ENCODE measurements at places on chromosomes 11 and 22.

DNA sequence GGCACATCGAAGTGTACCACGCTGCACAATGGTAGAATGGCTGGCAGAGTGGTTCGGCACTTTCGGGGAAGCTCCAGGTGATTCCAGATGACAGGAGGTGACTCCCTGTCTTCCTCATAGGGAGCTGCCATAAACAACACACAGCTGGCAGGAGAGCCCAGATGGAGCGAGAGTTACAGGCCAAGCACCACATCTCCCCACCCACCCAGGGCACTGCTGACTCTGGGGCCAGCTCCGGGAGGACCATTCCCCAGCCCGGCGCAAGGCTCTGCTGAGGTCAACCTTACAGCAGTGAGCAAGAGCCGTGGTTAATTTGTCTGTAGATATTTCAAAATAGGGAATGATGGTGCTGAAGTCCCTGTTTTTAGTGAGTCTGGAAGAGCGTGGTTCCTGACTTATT lies 78.8 kb upstream of the HMGXB4 start:
- no peak for DNase-seq

DNA sequence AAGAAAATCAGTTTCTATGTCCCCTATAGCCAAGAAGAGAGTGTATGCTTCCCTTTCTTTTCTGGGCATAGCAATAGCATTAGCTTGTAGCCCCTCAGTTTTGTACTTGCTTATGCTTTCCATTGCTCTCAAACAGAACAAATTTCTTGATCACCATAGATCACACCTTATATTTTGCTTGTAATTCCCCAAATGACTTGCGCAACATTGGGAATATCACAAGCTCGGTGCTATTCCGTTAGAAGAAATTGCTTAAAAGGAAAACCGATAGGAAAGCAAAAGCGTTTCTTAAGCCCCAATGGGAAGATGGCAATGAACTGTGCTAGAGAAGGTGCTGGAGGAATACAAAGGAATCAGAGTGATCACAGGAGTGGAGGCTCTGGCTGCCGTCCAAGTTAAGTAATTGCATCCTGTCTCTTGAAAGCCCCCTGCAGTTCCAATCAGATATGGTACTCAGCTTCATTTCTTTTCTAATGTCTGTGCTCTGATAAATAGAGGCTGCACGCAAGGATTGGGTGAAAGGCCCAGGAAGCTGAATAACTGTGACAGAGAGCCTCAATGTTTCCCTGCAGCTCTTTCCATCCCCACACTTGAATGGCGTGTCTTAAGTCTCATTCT lies 182.1 kb upstream of the KIRREL3 start:
- no peak for DNase-seq

GRCh38 chr11:29679996-29680395 lies 336.8 kb downstream of the KCNA4 start:
- DNase-seq, result no peak

DNA sequence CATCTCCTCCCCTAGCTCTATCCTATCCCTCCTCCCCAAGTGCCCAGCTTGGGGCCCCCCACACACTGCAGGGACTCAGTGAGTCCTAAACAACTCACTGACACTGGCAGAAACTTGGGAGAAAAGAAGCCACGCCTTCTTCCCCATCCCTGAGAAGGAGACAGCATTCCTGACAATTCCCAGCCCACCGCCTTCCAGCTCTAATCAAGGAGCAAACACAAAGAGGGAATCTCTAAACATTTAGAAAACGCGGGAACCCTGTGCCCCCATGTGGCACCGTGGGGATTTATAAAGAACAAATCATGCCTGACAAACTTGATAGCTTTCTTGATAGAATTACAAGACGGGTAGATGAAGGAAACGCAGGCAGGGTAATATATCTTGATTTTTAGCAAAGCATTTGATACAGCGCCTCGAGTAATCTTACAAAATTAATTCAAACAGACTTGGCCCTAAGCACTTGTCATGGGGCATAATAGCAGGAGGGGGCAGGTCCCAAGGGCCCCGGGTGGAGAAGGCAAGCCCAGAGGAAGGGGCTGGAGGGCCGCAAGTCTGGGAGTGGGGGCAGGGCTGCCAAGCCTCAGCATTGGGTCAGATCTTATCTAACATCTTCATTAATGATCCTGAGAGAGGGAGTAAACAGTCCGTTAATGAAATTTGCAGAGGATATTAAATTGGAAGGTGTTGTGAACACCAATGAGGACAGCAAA lies 4.5 kb downstream of the CHST1 start:
- DNase-seq, result no peak

DNA sequence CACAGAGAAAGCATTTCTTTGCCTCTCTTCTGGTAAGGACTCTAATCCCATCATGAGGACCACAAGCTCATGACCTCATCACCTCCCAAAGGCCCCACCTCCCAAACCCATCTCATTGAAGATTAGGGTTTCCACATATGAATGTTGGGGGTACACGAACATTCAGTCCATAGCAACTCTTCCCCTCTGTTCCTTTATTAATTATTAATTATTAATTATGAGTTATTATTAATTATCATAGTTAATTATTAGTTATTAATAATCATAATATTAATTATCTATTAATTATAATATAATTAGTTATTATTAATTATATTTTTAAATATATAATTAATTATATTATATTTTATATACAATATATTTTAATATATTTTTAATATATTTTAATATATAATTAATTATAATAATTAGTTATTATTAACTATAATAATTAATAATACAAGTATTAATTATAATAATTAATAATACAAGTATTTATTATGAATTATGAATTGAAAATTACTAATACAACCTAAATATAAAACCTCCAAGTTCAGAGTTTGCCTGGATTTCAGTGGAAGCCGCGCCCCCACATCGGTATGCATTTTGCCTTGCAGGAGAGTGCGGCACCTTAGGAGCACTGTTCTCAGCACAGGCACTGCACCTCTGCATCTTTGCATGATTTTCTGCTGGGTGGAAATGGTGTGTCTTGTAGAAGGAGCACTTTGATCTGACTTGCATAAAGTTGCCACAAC lies 128.0 kb upstream of the FGF3 start:
- DNase-seq, result no peak

DNA sequence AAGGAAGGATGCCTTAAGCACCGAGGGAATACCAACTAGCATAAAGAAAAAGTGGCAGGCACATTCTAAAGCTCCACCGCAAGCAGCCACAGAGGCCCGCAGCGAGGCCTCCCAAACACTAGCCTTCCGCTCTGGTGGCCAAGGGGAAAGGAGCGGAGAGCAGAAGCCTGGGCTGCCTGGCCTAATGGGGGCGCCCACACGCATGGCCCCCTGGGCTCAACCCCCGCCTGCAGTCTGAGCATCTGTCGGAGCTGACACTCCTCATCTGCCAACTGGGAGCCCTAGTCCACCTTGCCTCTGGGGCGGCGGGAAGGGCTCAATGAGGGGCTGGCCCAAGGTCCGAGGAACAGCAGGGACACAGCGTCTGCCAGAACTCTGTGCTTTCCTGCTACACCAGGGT lies 50.1 kb upstream of the WNT11 start:
- DNase-seq, result no peak

DNA sequence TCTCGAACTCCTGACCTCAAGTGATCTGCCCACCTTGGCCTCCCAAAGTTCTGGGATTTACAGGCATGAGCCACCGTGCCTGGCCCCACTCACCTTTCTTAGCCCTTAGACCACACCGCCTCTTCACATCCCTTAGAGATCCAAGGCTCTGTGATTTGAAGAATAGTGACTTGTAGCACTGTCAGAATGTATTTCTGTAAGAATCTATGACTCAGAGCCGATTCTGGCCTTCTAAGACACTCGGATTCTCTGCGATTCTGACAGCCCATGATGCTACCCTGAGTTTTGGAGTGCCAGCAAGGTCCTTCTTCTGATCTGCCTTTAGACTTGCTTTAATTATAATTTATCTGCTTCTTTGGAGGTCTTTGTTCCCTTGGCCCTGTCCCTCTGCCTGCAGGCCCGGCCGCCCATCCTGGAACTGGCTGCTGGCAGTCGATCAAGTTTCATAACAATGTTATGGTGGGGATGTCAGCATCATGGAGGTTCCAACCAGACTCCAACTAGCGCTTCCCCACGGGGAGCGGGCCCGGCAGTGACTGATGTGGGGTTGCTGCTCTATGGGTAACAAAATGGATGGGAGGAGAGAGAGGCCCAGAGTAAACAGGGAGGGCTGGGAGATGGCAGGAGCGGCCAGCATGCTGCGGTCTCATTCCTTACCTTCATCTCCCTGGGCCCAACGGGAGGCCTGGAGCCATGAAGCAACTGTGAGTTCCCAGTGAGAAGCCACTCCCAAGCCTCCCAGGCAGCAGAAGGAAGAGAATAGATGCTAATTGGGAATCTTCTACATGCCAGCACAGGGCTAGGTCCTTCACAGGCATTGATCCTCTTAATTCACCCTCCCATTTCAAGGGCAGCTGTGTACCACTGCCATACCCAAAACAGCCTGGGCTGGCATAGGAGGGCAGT lies 55.7 kb upstream of the RASD2 start:
- DNase-seq, result no peak

DNA sequence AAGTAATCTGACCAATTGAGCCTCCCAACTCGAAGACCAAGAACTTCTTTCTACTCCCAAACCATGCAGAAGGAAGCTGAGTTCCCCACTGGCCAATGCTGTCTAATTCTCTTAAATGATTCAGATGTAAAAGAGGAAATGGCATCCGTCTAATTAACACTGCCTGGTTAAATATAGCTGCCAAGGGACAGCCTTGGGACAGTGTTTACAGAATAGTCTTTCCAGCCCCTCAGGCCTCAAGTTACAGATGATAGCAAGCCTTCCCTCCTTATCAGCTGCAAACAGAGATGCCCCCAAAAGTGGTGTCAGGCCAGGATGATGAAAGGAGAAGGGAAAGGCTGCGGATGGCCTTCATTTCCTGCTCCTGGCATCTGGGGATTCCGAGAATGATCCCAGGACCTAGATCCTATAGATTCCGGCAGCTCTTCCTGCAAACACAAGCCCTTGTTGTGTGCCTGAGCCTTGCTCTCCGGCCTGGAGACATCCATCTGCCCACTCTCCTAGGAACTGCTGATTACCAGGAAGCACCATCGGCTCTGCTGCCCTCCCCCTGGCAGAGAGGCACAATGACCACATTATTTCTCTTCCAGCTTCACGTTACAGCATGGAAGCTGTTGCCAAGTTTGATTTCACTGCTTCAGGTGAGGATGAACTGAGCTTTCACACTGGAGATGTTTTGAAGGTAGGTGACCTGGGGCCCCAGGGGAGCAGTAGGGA lies 13.5 kb upstream of the TMA7B start:
- no peak for DNase-seq

- DNase-seq, result no peak
Observed at GRCh38 chr11:76496174-76496573, 51.4 kb downstream of the EMSY start.

DNA sequence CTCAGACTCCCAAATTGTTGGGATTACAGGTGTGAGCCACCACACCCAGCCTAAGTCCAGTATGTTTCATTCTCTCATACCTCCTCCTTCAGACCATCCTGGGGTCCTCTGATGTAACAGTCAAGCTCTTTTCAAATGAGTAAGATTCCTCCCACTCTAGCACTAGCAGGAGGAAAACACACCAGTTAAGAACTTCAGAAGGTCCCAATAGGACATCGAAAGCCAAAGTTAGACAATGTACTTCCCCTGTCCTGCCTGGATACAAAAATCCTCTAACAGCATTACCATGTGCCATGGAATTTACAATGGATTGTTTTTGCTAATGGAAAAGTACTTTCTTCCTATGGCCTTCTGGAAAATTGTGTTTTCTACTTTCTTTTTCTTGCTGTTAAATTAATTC lies 67.1 kb downstream of the CCDC34 start:
- no peak for DNase-seq

- no peak for DNase-seq
Observed at GRCh38 chr11:12274558-12275197, 102.7 kb upstream of the PARVA start.

DNA sequence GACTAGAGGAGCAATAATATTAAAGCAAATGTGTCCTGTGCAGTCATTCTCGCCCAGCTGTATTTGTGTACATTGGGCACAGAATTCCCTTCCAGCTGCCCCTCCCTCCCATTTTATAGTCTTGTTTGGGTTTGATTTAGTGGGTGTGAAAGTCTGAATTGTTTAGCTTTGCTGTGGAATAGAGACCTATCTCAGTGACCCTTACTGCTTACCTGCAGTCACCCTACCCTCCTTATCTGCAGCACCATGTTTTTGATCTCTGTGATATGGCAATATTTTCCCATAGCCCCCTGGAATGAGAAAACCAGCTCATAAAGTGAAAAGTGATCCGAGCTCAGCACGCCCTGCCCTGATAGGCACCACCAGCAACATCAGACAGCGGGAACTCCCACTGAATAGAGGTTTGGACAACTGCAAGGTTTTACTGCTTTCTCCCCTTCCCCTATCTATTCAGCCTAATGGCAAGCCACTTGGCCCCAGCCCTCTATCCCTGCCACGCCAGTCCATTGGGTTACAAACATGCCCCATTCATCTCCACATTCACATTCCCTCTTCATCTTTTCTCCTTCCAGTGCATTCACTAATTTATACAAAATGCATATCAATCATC lies 199.0 kb downstream of the ETS1 start:
- no peak for DNase-seq

GRCh38 chr11:1557904-1558774 lies 13.9 kb downstream of the DUSP8 start:
- DNase-seq, result no peak

- DNase-seq, result no peak
Observed at GRCh38 chr11:117815262-117815803, 9.2 kb downstream of the FXYD2 start.

DNA sequence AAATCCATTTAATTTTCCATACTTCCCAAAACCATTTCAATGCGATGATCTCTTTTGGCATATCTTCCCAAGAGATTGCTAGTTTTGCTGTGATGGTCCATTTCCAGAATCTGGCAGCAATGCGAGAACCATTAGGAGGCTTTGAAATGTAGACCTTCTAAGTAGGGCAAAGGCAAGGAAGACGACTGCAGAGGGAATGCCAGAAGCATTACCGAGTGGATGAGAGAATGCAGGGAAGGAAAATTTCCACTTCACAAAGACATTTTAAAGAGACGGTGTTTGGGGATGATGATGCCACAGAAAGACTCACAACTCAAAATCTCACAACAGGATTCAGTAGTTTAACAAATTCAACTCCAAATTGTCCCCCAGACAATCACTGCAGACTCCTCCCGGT lies 471 bp upstream of the CEP126 start:
- DNase-seq, result no peak

- no peak for DNase-seq
Observed at GRCh38 chr22:44247346-44247745, 65.4 kb downstream of the SHISAL1 start.

DNA sequence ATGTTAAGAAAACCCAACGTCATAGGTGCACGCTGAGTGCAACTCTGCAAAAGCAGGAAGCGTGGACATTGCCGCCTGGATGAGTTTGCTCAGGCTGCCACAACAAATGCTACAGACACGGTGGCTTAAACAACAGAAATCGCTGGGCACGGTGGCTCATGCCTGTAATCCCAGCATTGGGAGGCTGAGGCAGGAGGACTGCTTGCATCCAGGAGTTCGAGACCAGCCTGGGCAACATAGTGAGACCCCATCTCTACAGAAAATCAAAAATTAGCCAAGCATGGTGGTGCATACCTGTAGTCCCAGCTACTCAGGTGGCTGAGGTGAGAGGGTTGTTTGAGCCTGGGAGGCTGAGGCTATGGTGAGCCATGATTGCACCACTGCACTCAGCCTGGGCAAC lies 13.4 kb upstream of the PGA3 start:
- no peak for DNase-seq

- no peak for DNase-seq
Observed at GRCh38 chr11:61627850-61628661, 47.2 kb upstream of the SYT7 start.

Data from non-pigmented ciliary epithelial cell (primary cell).